ENCODE measurements at places on chromosomes 1 and 21. TPM values are rescaled to one million over a fixed set of nuclear protein-coding genes. Genes with fewer than 3 reads are reported as not detected.

S100A12 gene
- total RNA-seq: 3.7 TPM

OPTC gene
- total RNA-seq: not detected

POLR3C gene
- total RNA-seq: 14.1 TPM

CTH gene
- 51.4 TPM for total RNA-seq

E2F2 gene
- 0.53 TPM for total RNA-seq

MACO1 gene
- total RNA-seq: 23.9 TPM

RSPH1 gene
- not detected for total RNA-seq

LCE4A gene
- not detected for total RNA-seq

IL12RB2 gene
- 0.33 TPM for total RNA-seq

GRCh38 chr21:20330652-20331051 lies 667.6 kb upstream of the NCAM2 start:
- H3K36me3 ChIP-seq: no peaks in the 10 kb centered on the region
- H3K4me3 ChIP-seq: no peak overlapping the region
- H3K27me3 ChIP-seq: no peaks in the 10 kb centered on the region
- no peaks in the 10 kb centered on the region for H3K4me1 ChIP-seq

- H3K27ac ChIP-seq: no peak overlapping the region
- H3K27me3 ChIP-seq: no peaks in the 10 kb centered on the region
- DNase-seq: no peak
- peaks cover 7% of the 10 kb centered on the region for H3K4me1 ChIP-seq
- peak overlapping the region; percentile 99 for H3K4me3 ChIP-seq
Observed at GRCh38 chr1:23867542-23867894, 572 bp downstream of the FUCA1 start.

GRCh38 chr1:14270821-14271220 lies 327.7 kb upstream of the KAZN start:
- H3K27ac ChIP-seq: no peak overlapping the region
- no peaks in the 10 kb centered on the region for H3K36me3 ChIP-seq
- H3K4me1 ChIP-seq: no peaks in the 10 kb centered on the region
- DNase-seq: no peak
- H3K27me3 ChIP-seq: no peaks in the 10 kb centered on the region
- H3K4me3 ChIP-seq: no peak overlapping the region

GRCh38 chr1:105585791-105586190 lies 1470.7 kb upstream of the PRMT6 start:
- no peak for DNase-seq
- H3K27me3 ChIP-seq: no peaks in the 10 kb centered on the region
- H3K4me1 ChIP-seq: no peaks in the 10 kb centered on the region
- no peak overlapping the region for H3K4me3 ChIP-seq
- no peak overlapping the region for H3K27ac ChIP-seq

- H3K4me3 ChIP-seq: peak overlapping the region; percentile 36
- peak; percentile 80 for DNase-seq
- H3K27ac ChIP-seq: peak overlapping the region; percentile 98
- no peaks in the 10 kb centered on the region for H3K27me3 ChIP-seq
Observed at GRCh38 chr1:234611847-234612351, 1.9 kb upstream of the IRF2BP2 start.

DNA sequence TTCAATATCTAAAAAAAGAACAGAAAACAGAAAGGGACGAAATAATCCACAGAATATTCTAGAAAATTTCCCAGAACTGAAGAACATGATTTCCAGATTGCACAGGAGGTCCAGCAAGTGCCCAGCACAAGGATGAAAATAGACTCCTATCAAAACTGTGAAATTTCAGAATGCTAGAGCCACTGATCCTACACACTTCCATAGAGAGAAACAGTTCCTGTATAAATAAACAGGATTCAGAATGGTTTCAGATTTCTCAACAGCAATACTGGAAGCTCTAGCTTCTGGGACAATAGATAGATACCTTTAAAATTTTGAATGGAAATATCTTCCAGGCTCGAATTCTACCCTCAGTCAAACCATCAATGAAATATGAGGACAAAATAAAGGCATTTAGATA lies 4.6 kb downstream of the TARBP1 start:
- no peak for DNase-seq
- no peak overlapping the region for H3K27ac ChIP-seq
- H3K36me3 ChIP-seq: no peaks in the 10 kb centered on the region
- H3K4me3 ChIP-seq: no peak overlapping the region

DNA sequence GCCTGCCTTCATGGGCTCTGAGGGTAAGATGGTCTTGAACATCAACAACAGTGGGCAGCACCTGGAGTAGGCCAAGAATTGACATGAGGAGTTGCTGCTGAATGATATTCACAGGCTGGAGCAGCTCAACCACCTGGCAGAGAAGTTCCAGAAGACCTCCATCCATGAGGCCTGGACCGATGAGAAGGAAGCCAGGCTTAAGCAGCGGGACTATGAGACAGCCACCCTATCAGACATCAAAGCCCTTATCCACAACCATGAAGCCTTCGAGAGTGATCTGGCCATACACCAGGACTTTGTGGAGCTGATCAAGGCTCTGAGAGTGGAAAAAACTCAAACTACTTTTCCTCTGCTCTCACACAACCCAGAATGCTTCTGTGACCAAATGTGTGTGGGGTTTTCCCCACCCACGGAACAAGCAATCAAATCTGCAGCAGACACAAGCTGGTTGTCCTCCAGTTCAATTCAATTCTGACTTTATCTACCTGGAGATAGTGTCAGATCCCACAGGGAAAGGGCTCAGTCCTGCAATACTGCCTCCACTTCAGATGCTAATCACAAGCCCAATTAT lies 12.1 kb upstream of the EPHA10 start:
- DNase-seq: no peak
- no peaks in the 10 kb centered on the region for H3K36me3 ChIP-seq

GRCh38 chr1:198276241-198276640 lies 119.4 kb downstream of the NEK7 start:
- no peaks in the 10 kb centered on the region for H3K27me3 ChIP-seq
- no peak overlapping the region for H3K4me3 ChIP-seq
- H3K4me1 ChIP-seq: no peaks in the 10 kb centered on the region
- DNase-seq: no peak
- no peak overlapping the region for H3K27ac ChIP-seq

- H3K36me3 ChIP-seq: no peaks in the 10 kb centered on the region
- no peaks in the 10 kb centered on the region for H3K27me3 ChIP-seq
- no peak overlapping the region for H3K27ac ChIP-seq
- no peaks in the 10 kb centered on the region for H3K4me1 ChIP-seq
Observed at GRCh38 chr1:1141911-1142250, 26.0 kb upstream of the C1orf159 start.

DNA sequence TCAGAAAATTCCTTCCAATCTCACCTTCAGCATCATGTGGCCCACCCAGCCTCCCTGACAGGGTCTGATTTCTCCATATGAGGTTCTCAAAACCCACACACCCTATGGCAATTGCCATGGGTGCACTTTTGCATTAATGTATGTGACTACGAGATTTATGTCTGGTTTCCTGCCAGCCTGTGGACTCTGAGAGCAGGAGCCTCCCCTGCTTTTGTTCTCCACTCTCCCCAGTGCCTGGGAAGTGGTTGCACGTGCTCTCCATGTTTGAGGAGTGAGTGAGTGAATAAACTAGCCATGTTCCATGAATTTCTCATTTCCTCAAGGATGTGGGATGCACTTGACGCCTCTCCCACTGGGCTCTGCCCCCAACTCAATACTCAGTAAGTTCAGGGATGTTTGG lies 91.2 kb downstream of the ACTL8 start:
- H3K36me3 ChIP-seq: no peaks in the 10 kb centered on the region
- no peak overlapping the region for H3K4me3 ChIP-seq
- no peak overlapping the region for H3K27ac ChIP-seq
- no peak for DNase-seq
- H3K4me1 ChIP-seq: no peaks in the 10 kb centered on the region

DNA sequence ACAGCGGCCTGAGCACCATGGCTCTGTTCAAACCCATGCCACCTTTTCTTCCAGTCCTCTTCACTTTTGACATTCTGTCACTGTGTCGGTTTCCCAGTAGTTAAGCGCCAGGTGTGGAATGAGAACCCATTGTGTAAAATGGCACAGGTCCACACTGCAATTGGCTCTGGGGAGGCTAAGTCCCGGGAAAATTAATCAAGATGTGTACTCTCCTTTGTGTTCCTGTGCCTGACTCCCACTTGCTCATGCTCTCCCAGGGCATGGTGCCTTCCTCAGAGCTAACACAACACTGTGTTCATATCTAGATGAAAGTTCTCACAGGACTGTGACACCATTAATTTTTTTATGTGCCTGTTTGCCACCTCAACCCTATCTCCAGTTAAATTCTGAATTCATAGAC lies 59.0 kb upstream of the BTG3 start:
- H3K4me1 ChIP-seq: no peaks in the 10 kb centered on the region
- no peaks in the 10 kb centered on the region for H3K36me3 ChIP-seq
- H3K27ac ChIP-seq: no peak overlapping the region
- DNase-seq: no peak

GRCh38 chr21:36097427-36098181 lies 27.8 kb downstream of the CBR1 start:
- no peak overlapping the region for H3K27ac ChIP-seq
- no peaks in the 10 kb centered on the region for H3K36me3 ChIP-seq
- no peaks in the 10 kb centered on the region for H3K4me1 ChIP-seq
- H3K27me3 ChIP-seq: no peaks in the 10 kb centered on the region

DNA sequence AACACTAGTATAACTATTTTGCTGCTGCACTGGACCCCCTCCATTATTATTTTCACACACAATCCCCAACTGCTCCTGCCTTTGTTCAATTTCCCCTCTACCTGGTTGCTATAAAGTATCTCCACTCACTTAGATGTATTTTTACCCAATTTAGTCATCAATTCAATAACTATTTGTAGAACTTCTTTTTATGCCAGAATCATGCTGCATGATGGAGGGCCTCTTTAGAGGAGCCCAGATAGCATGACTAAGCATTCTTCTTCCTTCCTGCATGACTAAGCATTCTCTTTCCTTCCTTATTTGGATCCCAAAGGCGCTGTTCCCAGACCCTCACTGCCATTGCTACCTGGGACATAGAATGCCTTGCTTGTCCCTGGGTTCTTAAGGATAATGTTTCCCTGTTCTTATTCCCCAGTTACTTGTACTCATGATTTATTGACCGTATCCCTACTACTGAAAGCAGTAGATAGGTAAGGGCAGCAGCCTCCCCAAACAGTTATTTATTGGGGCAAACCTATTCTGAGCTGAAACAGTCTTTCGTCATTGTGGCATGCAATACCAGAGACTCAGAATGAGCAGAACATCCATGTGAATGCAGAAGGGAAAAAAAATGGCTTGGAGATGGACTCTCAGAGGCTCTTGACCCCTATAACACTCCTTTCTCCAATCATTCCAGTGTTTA lies 89.3 kb upstream of the AKT3 start:
- no peak for DNase-seq
- H3K36me3 ChIP-seq: no peaks in the 10 kb centered on the region
- no peaks in the 10 kb centered on the region for H3K27me3 ChIP-seq
- H3K27ac ChIP-seq: no peak overlapping the region

- H3K36me3 ChIP-seq: no peaks in the 10 kb centered on the region
- no peak overlapping the region for H3K27ac ChIP-seq
- H3K27me3 ChIP-seq: no peaks in the 10 kb centered on the region
- H3K4me3 ChIP-seq: no peak overlapping the region
Observed at GRCh38 chr1:110364221-110364620, 25.0 kb downstream of the RBM15 start.

- no peak for DNase-seq
- no peaks in the 10 kb centered on the region for H3K4me1 ChIP-seq
- no peak overlapping the region for H3K27ac ChIP-seq
Observed at GRCh38 chr1:29539971-29540370, 303.6 kb downstream of the PTPRU start.

GRCh38 chr1:219833214-219833815 lies 95.0 kb downstream of the SLC30A10 start:
- no peaks in the 10 kb centered on the region for H3K36me3 ChIP-seq
- H3K27ac ChIP-seq: no peak overlapping the region
- no peaks in the 10 kb centered on the region for H3K27me3 ChIP-seq
- H3K4me3 ChIP-seq: no peak overlapping the region

DNA sequence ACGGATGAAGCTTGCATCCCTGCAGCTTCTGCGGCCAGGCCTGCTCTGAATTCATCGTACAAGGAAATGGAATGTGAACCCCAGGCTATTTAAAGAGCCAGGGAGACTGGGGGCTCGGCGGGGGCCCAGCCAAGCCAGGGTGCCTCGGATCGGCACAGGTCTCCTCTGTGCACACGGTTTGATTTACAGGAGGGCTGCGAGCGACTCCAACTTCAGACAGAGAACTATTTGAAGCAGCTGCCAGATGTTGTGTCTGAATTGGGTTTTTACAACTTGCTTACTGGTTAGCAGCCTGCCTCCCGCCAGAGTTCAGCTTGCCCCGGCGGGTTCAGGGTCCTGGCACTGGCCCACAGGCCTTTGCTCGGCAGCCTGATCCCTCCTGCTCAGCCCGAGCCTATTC lies 83.2 kb downstream of the SPSB1 start:
- H3K27ac ChIP-seq: peak overlapping the region; percentile 26
- no peaks in the 10 kb centered on the region for H3K27me3 ChIP-seq
- H3K4me3 ChIP-seq: no peak overlapping the region
- no peak for DNase-seq
- H3K4me1 ChIP-seq: no peaks in the 10 kb centered on the region

GRCh38 chr1:37544530-37544929 lies 9.6 kb downstream of the SNIP1 start:
- H3K36me3 ChIP-seq: no peaks in the 10 kb centered on the region
- no peak overlapping the region for H3K27ac ChIP-seq
- no peak for DNase-seq
- no peaks in the 10 kb centered on the region for H3K27me3 ChIP-seq
- no peaks in the 10 kb centered on the region for H3K4me1 ChIP-seq

DNA sequence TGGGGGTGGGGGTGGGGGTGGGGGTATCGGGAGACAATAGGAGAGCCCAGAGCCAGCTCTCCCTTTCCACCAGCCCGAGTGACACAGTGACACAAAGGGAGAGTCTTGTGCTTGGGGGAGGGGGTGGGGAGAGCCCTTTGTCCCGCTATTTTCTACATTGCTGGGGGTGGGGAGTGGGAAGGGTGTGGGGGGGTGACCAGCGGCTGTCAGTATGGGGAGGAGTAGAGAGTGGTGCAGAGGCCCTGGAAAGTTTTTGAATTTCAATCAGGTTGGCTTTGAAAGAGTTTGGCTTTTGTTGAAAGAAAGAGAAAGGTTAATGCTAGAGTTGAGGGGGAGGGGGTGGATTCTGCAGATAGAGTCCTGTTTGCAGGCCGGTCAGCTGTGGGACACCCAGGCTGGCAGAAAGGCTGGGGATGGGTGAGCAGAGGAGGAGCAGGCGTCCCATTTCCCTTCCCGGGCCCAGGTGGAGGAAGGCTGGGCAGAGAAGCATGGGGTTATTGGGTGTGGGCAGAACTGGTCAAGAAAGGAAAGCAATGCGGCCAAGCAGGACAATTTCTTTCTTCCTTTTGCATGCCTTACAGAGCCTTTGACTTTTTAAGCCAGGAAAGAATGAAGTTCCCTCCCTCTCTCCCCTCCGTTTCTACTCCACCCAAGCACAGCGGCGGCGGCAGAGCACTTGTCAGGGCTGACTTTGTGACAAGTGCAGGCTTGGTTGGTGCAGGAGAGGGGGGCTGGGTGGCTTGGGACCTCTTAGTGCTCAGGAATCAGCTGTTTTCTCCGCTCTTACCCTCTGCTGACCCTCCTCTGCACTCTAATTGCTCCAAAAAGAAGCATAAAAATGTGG lies 96.2 kb downstream of the RNF220 start:
- H3K4me1 ChIP-seq: no peaks in the 10 kb centered on the region
- no peak overlapping the region for H3K4me3 ChIP-seq
- no peak overlapping the region for H3K27ac ChIP-seq

Data from right lobe of liver (tissue), 6 donors.